ENCODE measurements at places on chromosomes 7 and 10. TPM values are rescaled to one million over a fixed set of nuclear protein-coding genes. Genes with fewer than 3 reads are reported as not detected.

Gene MYL10
- not detected for total RNA-seq

Gene MKX
- not detected for total RNA-seq

Gene PON1
- total RNA-seq, result 0.79 TPM

Gene BTBD16
- total RNA-seq, result 0.43 TPM

Gene CUTC
- total RNA-seq, result 34.4 TPM

Gene SFRP4
- 3.7 TPM for total RNA-seq

Gene IGFBP1
- total RNA-seq, result 72.9 TPM

Gene MAGI2
- 0.45 TPM for total RNA-seq

Gene PHKG1
- total RNA-seq, result 0.49 TPM

Gene GPRIN2
- total RNA-seq, result 33.0 TPM

Gene MYO3A
- not detected for total RNA-seq

Gene ZDHHC16
- 44.2 TPM for total RNA-seq

Gene AKAP9
- total RNA-seq, result 11.8 TPM

Gene PNLIPRP2
- 0.11 TPM for total RNA-seq

Data from A549 treated with dexamethasone at 1 μM for 4 hours (cell line).